Lung microvascular endothelial cell (primary cell): ENCODE measurements at places on chromosomes 2 and 18. TPM values are rescaled to one million over a fixed set of nuclear protein-coding genes. Genes with fewer than 3 reads are reported as not detected.

Gene ARHGEF33
- total RNA-seq = under 0.01 TPM in 1 of 2 replicates, not detected in the other

Gene TUBA3E
- not detected in 2 replicates for total RNA-seq

Gene REG3G
- not detected in 2 replicates for total RNA-seq

Gene C2orf72
- 2.0 and 3.4 TPM in 2 replicates for total RNA-seq

Gene POU3F3
- not detected in 2 replicates for total RNA-seq

Gene CSRNP3
- 0.44 and 0.99 TPM in 2 replicates for total RNA-seq

Gene GKN1
- total RNA-seq = not detected in 2 replicates

Gene TRIM43
- not detected in 2 replicates for total RNA-seq

Gene UGT1A3
- not detected in 2 replicates for total RNA-seq

Gene MC2R
- not detected in 2 replicates for total RNA-seq

Gene DIPK1C
- total RNA-seq = not detected in 2 replicates

Gene VAMP5
- 85.9 and 135 TPM in 2 replicates for total RNA-seq

Gene SLC5A7
- total RNA-seq = not detected in 2 replicates

Gene KIF1A
- under 0.01 and 0.20 TPM in 2 replicates for total RNA-seq

Gene SLC35F5
- 89.8 and 148 TPM in 2 replicates for total RNA-seq

Gene ZNF396
- 0.22 and 0.60 TPM in 2 replicates for total RNA-seq

Gene RFX8
- total RNA-seq = 0.22 TPM in 1 of 2 replicates, not detected in the other

Gene CPS1
- total RNA-seq = 0.44 and 0.60 TPM in 2 replicates

Gene CYS1
- under 0.01 TPM in 1 of 2 replicates, not detected in the other for total RNA-seq

Gene ANKRD39
- 5.9 and 6.3 TPM in 2 replicates for total RNA-seq

Gene OTX1
- under 0.01 TPM in 1 of 2 replicates, not detected in the other for total RNA-seq

Gene NT5DC4
- total RNA-seq = not detected in 2 replicates

Gene MAPK4
- total RNA-seq = not detected in 2 replicates

Gene TMEM185B
- total RNA-seq = 19.2 and 33.3 TPM in 2 replicates

Gene REG3A
- total RNA-seq = not detected in 2 replicates

Gene RND3
- 21.4 and 23.0 TPM in 2 replicates for total RNA-seq

Gene VWA3B
- not detected in 2 replicates for total RNA-seq

Gene FBXO11
- total RNA-seq = 58.6 and 67.9 TPM in 2 replicates

Gene TMEFF2
- not detected in 2 replicates for total RNA-seq

Gene SETBP1
- total RNA-seq = 1.1 and 1.6 TPM in 2 replicates

Gene DNAJC5G
- total RNA-seq = 0.44 and 1.4 TPM in 2 replicates

Gene SIX2
- not detected in 2 replicates for total RNA-seq

Gene DCDC2C
- total RNA-seq = not detected in 2 replicates

Gene GDF7
- total RNA-seq = 2.8 and 19.6 TPM in 2 replicates

Gene MARCO
- not detected in 2 replicates for total RNA-seq

Gene ADD2
- total RNA-seq = 2.0 and 7.2 TPM in 2 replicates

Gene LRP1B
- total RNA-seq = under 0.01 TPM in 1 of 2 replicates, not detected in the other

Gene MAPRE3
- total RNA-seq = 0.65 and 0.79 TPM in 2 replicates

Gene MSTN
- total RNA-seq = not detected in 2 replicates

Gene COL4A4
- total RNA-seq = under 0.01 TPM in 1 of 2 replicates, not detected in the other

Gene DSG1
- not detected in 2 replicates for total RNA-seq

Gene GPR75
- 0.65 and 1.4 TPM in 2 replicates for total RNA-seq

Gene CABLES1
- 29.9 and 74.8 TPM in 2 replicates for total RNA-seq

Gene LIPG
- 0.40 and 6.1 TPM in 2 replicates for total RNA-seq

Gene CIB4
- not detected in 2 replicates for total RNA-seq

Gene STPG4
- total RNA-seq = 0.20 TPM in 1 of 2 replicates, not detected in the other

Gene DSEL
- 5.7 and 7.3 TPM in 2 replicates for total RNA-seq

Gene DSC3
- total RNA-seq = under 0.01 and 0.22 TPM in 2 replicates

Gene KCNG2
- total RNA-seq = 0.44 and 1.4 TPM in 2 replicates

Gene DYTN
- total RNA-seq = not detected in 2 replicates

Gene ATP8B1
- total RNA-seq = 10.5 and 33.3 TPM in 2 replicates

Gene LOXHD1
- not detected in 2 replicates for total RNA-seq

Gene GPR35
- 0.40 TPM in 1 of 2 replicates, not detected in the other for total RNA-seq
